Natural killer cell (primary cell): ENCODE measurements at places on chromosomes 3 and 15.

DNA sequence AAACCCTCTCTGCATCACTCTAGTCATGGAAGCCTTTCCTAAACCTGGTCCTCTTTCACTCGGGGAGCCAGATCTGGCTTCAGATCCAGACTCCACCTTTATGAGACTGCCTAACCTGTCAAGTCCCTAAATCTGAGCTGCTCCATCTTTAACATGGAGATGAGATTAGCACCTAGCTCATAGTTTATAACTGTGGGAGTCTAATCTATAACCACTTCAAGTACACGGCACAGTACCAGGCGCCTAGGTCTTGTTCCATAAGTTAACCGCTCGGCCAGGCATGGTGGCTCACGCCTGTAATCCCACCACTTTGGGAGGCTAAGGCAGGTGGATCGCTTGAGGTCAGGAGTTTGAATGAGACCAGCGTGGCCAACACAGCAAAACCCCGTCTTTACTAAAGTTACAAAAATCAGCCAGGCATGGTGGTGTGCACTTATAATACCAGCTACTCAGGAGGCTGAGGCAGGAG is 30.3 kb downstream of the TPM1 start:
- no peak for DNase-seq

- DNase-seq = no peak
Measured at GRCh38 chr15:82174471-82175235, 87.9 kb downstream of the EFL1 start.

GRCh38 chr3:139199421-139200010 is 144.3 kb upstream of the MRPS22 start:
- DNase-seq = no peak

DNA sequence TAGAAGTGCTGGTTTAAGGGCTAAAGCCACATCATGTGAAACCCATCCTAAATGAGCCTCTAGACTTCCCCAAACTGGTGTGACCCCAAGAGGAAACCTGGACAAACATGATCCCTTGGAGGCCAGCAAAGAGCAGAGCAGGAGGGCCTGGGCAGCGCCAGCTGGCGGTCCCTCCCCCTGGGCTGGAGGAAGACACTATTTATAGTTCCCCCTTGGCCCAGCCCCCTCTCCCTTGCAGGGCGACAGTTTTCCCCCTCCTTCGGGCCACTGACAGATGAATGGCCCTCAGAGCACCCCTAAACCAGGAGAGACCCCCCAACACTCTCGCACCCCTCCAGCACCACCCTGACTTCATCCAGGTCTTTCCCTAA is 2.9 kb downstream of the UCN2 start:
- no peak for DNase-seq

GRCh38 chr3:53223025-53223424 is 32.8 kb downstream of the TKT start:
- DNase-seq = no peak

DNA sequence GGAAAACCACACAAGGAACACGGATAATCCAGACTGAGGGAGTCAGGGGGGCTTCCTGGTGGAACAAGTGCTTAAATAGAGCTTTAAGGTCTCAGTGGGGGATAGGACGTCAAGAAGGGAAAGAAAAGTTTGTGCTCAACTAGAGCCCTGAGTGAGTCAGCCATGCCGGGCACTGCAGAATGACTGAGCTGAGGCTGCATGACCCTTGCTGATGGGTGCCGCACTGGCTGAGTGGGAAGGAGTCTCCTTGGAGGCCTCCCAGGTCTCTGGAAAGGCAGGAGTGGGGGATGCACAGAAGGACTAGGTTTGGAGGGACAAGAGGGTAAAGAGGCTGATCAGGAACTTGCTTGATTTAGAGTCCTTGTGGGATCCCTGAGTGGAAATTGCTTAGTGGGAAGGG is 150.3 kb downstream of the RPLP1 start:
- no peak for DNase-seq

GRCh38 chr3:60158035-60158434 is 1093.2 kb downstream of the FHIT start:
- DNase-seq = no peak

DNA sequence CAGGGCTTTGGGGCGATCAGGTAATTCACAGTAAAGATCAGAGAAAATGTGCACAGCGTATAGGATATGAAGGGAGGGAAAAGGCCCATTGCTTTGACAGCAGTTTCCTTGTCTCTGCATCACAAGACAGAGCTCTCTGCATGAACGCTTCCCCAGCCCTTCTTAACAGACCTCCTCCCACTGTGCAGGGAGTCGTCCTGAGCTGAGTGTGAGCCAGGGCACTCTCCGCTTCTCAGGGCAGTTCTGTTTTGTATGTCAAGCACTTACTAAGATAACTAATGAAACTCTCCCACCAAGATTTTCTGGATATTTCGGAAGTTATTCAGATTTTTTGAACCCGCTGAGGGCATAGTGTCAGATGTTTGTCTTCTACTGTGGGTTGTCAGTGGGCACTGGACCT is 105.8 kb upstream of the C15orf61 start:
- no peak for DNase-seq

GRCh38 chr15:77823736-77824135 is 191.0 kb upstream of the LINGO1 start:
- no peak for DNase-seq

DNA sequence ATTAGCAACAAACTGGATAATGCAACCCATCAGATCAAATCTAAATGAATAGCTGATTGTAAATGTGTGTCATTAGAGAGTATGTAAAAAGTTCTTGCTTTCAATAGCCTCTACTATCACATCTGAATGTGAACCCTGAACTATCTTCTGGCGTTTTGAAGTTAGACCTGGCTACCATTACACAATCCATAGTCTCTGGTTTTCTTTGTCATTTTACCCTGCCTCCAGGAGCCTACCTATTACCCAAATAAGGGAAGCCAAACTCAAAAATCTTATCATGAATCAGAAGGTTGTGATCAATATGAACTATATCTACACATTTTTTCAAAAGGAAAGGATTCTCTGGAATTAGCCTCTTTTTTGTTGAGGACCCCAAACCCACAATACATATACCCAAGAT is 31.8 kb downstream of the PCYT1A start:
- DNase-seq = no peak
